Mucosa of gallbladder (tissue), 1 donor: ENCODE measurements at places on chromosomes 7 and 10. TPM values are rescaled to one million over a fixed set of nuclear protein-coding genes. Genes with fewer than 3 reads are reported as not detected.

DNA sequence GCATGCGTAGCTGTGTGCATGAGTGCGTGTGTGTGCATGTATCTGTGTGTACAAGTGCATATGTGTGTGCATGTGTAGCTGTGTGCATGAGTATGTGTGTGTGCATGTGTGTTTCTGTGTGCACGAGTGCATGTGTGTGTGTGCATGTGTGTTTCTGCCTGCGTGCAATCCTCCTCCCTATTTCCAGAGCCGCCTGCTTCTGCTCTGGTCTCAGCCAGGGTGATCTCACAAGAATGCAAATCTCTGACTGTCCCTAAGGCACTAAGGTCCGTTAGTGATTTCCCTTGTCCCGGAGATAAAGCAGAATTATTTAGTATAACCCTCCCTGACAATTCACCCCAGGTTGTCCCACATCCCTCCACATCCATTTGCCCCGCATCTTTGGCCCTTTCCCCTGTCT lies 530.3 kb downstream of the TCERG1L start:
- no peak for DNase-seq

DNA sequence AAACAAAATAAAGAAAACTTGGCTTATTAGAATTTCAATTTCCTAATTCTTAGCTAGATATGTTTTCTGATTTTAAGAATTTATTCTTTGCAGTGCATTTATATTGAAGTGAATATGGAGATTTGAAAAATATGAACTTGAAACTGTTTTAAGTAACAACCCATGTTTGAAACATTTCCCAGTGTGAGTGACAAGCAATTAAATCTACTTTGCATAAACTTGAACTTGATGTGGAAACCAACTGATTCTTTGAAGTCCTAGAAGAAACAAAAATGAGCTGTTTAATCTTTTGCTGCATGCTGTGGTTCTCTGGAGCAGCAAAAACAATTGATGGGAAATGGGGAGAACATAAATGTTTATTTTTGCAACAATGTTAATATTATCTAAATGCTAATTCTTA lies 430.2 kb downstream of the ARL4A start:
- no peak for DNase-seq

DNA sequence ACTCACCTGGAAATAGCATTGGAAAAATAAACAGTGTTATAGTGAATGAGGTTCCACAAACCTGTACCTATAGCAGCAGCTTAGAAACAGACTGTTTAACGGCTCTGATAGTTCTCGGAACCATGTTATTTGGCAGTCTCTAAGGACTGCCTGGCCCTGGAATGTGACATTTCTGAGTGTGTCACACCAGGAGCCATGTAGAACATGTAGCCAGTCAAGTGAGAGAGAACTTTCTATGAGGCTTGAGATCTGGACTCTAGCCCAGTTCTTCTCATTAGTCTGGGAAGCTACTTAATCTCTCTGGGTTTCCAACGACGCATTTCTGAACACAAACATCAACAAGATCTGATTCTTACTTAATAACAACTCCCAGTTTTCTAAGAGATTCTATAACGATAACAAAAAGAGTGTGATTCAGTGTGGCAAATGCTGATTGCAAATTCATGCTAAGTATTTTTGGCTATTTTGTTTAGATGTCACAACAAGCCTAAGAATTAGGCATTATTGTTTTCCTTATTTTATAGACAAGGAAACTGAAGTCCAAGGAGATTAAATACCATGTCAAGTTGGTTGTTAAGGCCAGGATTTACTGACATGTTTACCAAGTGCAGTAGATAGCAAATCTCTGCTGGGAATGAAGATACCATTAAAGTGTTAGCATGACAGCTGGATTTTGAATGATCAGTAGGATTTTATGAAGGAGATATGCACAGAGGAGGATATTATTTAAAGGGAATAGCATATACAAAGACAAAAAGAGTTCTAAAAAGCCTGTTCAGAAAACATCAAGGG lies 47.2 kb downstream of the APBB1IP start:
- no peak for DNase-seq

DNA sequence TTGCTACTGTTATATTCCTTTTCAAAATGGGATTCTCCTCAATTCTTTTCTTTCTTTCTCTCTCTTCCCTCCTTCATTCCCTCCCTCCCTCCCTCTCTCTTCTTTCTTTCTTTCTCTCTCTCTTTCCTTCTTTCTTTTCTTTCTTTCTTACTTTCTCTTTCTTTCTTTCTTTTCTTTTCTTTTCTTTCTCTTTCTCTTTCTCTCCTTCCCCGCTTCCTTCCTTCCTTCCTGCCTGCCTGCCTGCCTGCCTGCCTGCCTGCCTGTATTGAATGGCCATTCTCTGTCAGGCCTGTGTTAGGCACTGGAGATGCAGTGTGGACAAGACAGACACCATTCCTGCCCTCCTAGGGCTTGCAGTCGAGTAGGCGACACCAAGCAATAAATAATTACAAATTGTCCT lies 11.5 kb downstream of the CNNM1 start:
- no peak for DNase-seq

DNA sequence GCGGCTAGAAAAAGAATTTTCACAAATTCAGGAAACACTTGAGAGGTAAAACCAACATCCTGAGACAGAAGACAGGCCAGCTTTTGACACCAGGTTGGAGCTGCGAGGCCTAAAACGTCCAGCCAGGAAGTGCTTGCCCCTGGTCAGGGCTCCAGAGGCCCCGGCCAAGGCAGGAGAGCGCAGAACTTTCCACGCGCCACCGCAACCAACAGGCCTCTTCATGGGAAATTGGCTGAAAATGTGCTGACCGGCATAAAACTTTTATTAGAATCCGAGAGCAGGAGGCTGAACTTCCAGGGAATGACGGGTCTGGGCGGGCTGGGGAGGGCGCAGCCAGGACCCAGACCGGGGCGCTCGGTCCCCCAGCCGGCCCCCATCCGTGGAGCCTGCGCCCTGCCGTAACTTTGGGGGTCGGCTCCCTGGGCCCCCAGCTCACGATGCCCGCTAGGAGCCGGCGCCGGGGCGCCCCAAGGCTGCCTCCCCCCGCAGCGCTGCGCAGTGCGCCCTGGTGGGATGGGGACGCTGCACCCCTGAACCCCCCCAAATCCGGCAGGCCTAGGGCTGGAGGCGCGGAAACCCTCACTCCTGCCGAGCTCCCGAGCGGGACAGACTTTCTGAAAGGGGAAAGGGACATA lies 414.0 kb upstream of the MKI67 start:
- no peak for DNase-seq

DNA sequence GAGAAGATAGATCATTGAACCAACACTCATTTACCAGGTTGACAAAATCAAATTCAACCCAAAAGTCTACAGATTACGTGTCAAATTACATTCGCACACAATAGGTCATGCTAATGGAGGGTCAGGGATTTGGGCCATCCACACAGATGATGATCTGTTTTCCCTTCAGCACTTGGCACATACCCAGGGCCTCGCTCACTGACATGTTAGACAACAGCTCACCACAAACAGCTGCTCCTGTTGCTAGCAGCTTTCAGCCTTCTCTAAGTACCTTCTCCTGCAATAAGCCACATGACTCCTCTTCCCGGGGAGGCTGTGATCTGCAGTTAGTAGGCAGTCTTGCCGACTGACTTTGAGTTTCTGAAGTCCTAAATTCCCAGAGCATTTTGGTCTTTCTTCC lies 18.4 kb downstream of the NKX2-3 start:
- DNase-seq: no peak

DNA sequence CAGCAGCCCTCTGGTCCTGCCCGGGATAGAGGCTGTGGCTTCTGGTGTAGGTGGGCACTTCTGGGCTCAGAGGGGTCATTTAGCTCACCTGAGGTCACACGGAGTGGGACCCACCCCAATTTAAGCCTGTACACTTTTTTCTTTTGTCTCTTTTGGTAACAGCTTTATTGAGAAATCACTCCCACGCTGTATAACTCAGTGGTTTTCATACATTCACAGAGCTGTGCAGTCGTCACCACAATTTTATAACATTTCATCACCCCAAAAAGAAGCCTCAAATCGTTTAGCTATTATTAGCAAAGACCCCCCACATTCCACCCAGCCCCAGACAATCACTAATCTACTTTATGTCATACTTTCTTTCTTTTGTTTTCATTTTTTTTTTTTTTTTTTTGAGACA lies 62.3 kb downstream of the LHPP start:
- no peak for DNase-seq

Gene UTF1
- total RNA-seq: not detected

Gene LGI1
- total RNA-seq: 4.2 TPM

Gene FBXL13
- total RNA-seq: 2.5 TPM

Gene SUGCT
- 7.6 TPM for total RNA-seq
